ENCODE measurements at places on chromosomes 4 and X.
A peak's percentile ranks its signal among the peaks of the same experiment; 100 is the strongest.

DNA sequence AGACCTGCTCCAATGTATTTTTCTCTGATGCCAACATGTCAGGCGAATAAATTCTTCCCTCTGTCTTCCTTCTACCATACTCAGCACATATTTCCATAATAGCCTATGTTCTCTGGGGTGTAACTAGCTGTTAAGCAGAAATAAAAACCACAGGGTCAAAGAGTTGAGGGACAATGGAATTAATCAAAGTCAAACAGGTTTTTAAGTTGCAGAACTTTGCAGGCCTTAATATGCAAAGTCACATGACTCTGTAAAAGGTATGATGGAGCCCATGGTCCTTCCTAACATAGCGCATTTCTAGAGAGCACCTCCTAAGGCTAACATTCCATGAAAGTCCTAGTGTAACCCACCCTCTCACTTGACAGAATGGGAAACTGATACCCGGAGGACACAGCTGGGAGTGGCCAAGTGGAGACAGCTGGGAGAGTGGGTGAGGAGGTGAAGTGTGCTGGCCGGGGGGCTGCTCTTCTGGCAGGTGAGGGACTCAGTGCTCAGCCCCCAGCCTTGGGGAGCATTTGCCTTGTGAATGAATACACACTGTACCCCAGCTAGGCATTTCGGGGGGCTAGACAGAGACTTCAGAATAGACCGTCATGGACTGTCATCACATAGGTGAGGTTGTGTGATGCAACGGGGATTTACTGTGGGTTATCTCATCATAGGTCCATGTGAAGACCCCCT is 8.4 kb upstream of the SORCS2 start:
- no peak for DNase-seq

- DNase-seq = no peak
Measured at GRCh38 chr4:177448850-177449249, 6.6 kb upstream of the AGA start.

- no peak for DNase-seq
Measured at GRCh38 chr4:42751587-42751986, 94.7 kb upstream of the ATP8A1 start.

DNA sequence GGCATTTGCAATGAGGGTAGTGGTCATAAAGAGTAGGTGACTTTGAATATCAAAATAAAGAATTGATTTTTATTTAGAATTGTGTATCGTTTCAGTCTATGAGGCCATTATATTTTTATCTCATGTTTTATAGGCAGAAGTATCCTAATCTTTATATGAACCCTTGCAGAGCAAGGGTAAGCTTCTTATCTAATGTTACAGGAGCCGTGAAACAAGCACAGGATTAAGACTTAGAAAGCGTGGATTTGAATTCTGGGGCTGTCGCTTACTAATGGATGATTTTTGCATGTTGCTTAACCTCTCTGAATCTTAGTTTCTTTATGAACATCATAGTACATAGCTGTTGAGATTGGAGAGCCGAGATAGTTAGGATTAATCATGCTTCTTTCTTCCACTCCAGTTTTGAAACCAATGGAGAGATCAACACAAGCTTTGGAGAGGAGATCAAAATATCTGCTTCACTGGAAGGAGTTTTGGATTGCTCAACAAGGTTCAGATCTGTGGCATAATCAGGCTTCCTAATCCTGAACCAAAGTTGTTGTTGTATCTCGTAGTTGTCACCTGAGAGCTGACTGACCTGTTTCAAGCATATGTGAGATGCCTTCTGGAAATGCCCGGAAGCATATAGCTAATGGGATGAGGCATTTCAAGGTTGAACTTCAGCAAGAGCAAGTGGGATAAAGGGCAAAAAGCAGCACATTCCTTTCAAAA is 166.9 kb upstream of the GK2 start:
- no peak for DNase-seq

DNA sequence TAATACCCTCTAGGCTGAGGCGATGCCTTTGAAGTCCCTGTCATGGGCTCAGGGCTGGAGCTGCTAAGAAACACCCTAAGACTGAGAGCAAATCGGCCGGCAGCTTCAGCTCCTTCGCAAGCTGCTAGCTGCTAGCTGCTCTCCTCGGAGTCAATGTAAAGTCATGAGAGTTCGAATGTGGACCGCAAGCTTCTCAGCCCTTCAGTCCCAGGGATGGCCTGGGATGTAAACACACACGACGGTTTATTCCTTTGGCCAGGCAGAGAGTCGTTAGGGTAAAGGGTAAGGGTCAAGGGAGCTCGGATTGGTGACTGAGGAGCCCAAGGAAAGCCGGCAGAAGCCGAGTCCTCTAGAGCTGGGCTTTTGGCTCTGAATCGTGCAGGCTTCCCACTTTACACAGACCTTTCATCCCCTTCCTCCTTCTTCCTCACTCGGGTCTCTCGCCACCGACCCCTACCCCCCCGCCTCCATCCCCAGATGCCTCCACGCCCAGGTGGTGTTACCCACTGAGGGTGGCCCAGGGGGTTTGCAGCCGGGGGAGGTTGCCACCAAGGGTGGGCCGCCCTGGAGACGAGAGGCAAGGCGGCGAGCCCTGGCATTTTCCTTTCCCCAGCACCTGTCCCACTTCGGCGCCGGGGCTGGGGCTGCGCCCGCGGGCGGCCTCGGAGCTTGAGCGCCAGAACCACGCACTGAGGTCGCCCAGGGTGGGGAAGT is 3.1 kb upstream of the BCORL1 start:
- DNase-seq = no peak

DNA sequence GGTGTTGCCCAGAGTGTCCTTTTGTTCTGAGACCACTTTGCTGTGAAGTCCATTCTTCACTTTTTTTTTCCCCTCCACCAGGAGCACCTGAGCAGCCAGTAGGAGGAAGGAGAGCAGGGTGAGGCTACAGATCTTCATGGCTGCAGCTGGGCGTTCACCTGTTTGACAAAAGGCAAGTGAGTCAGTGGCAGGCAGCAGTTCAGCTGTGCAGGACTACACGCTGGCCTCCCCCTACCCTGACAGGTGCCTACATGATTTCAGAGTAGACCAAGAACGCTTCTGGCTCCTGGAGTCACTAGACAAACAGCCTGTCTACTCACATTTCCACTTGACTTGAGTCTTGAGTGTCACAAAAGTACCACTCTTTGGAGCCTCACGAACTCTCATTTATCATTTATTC is 2.0 kb downstream of the FGFBP1 start:
- no peak for DNase-seq

GRCh38 chr4:81179326-81179725 is 35.7 kb downstream of the PRKG2 start:
- DNase-seq = no peak

DNA sequence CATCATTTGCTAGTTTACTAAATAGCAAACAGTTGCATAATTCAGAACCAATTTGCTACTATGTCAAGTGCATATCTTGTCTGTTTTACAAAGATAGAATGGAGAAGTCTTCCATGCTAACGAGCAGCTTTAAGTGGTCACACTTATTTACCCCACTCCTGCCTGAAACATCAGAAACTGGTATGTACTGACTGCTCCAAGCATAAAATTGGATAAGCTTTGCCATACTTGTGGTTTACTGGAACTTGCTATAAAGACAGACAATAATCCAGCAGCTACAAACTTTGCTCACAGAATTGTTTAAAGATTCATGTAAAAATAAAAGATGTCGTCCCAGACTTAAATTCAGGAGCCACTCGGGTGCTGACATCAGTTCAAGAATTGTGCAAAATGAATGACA is 13.3 kb upstream of the CDKL2 start:
- DNase-seq = no peak

DNA sequence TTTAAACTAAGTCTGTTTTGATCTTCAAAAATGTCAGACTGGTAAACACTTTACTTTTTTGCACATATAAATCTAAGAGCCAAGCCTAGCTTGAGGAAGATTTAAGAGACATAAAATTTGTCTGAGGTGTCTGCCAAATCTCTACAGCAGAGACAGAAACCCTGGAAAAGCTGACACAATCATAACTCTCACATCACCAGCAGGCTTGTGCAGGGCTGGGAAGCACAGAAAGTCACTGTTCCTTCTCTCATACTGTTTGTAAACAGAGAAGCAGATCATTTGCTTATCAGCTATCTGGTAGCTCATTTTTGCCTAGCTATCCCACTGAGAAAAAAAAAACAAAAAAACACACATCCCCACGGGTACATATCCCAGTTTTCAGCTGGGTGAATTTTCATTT is 7.0 kb downstream of the ENOX2 start:
- no peak for DNase-seq

- DNase-seq = peak; percentile 57
Measured at GRCh38 chrX:49230500-49231232, 2.5 kb downstream of the CACNA1F start.

DNA sequence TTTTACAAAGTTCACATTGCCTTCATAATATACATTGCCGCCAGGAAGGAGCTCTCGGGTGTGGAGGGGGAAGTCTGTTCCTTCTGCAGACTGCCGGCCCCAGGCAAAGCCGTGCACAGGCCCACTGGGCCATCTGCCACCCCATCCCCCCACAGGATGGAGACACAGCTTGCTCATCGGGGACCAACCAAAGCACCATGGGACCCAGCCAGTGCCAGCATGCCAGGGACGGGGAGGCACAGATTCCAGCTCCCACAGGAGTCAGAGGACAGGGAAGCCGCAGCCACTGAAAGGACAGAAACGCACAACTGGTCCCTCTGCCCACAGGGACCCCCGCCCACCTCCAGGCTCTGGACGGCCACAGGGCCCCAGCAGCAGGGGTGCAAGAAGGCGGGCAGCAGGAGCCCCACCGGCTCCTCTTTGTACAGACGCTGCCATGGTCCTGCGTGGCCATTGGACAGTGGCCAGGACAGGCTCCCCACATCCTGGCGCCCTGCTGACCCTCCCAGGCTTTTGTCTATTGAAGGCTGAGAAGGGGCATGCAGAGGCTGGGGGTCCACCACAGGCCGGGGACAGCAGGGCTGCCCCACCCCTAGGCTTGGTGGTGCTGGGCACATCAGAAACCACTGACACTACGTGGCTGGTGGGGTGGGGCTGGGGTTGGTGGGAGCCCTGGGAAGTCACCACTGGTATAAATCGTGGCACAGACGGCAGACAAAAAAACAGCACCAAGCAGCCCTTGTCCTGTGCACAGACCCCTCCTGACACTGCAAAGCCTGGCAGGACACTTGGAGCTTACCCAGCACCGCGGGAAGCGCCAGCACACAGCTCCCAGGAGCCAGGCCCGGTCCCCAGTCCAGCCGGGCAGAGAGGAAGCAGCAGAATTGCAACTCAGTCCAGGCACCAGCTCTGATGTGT is 89.0 kb downstream of the FAM53A start:
- DNase-seq = no peak

DNA sequence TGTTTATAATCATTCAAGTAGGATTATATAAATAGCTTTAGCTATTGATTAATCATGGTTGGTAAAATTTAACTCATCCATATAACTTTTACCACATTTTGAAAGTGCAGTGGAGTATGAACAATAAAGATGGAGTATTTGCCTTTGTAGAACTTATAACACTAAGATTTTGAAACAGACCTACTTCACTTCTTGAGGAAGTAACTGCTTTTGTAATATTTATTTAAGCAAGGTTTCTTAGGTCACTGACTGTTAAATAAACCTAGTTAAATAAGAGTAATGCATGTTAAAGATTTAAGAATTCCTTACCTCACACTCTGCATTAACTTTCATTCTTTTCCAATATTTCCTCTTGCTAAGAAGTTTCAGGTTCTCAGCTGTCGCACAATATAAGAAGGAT is 242.5 kb downstream of the CFAP299 start:
- DNase-seq = no peak

DNA sequence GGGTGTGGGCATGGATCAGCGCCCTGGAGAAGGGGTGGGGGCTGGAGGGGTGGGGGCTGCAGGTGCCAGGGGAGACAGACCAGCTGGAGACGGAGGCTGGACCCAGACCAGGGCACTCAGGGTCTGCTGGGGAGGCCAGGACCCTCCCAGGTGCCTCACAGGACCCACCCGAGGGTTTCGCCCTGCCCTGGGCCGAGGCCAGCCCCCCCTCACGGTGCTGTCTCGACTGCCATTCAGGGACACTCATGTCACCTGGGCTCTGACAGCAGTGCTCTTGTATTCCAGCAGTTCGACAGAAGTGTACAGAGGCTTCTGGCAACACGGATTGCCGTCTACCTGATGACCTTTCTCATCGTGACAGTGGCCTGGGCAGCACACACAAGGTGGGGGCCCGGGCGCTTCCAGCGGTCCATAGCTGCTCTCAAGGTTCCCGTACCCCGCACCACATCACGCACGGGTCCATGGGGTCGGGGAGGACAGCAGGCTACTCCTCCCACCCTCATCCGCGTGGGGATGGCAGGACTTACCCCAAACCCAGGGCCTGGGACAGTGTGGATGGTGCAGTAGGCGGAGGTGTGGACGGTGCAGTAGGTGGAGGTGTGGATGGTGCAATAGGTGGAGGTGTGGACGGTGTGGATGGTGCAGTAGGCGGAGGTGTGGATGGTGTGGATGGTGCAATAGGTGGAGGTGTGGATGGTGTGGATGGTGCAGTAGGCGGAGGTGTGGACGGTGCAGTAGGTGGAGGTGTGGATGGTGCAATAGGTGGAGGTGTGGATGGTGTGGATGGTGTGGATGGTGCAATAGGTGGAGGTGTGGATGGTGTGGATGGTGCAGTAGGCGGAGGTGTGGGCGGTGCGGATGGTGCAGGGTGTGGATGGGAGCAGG is 18.1 kb downstream of the TMEM175 start:
- no peak for DNase-seq

- DNase-seq = peak; percentile 46
Measured at GRCh38 chrX:70434352-70434866, 10.2 kb upstream of the DLG3 start.

- DNase-seq = no peak
Measured at GRCh38 chr4:3121110-3121509, 46.6 kb downstream of the HTT start.

DNA sequence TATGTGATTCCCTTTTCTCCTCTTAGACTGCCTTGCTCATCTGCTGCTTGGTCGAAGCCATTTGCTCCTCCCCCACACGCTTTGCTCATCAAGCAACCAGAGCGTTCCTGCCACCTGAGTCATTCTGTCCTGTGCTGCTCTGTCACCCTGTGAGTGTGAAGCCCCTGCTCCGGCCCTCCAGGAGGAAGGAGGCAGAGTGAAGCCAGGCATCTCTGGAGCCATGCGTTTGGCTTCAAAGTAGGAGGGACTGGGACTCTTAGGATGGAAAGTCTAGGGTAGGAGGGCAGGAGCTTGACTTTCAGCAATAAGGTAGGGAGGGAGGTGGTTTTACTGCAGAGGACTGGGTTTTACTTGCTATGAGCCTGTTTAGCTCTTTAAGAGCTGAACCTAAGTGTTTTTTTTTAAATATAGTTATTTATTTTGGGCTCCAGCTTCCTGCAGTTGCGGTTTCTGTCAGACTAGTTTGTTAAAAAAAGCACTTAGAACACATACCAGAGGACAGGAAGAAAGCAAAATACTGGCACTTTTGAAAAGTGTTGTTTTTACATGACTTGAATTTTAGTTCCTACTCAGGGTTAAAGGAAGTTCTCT is 63.6 kb downstream of the SPINK2 start:
- peak; percentile 82 for DNase-seq

Data from activated naive CD4-positive, alpha-beta T cell treated with anti-CD3 and anti-CD28 coated beads, Interleukin-2, amount 50 U/mL, for 16 hours (primary cell).